IMR-90 (cell line): ENCODE measurements at places on chromosomes 7 and 10. TPM values are rescaled to one million over a fixed set of nuclear protein-coding genes. Genes with fewer than 3 reads are reported as not detected.

PRR15 gene
- polyA plus RNA-seq, result not detected in 2 replicates

CALY gene
- 0.34 and 0.62 TPM in 2 replicates for polyA plus RNA-seq

MYL10 gene
- not detected in 2 replicates for polyA plus RNA-seq

GRCh38 chr10:103806395-103807187, 48.8 kb downstream of the SH3PXD2A start:
- H3K36me3 ChIP-seq, result no peaks in the 10 kb centered on the region
- no peak for DNase-seq
- H3K27me3 ChIP-seq, result no peaks in the 10 kb centered on the region
- no peak overlapping the region for H3K27ac ChIP-seq

GRCh38 chr10:129709627-129710509, 242.8 kb downstream of the MGMT start:
- H3K27ac ChIP-seq, result no peak overlapping the region
- no peaks in the 10 kb centered on the region for H3K27me3 ChIP-seq
- no peak for DNase-seq

DNA sequence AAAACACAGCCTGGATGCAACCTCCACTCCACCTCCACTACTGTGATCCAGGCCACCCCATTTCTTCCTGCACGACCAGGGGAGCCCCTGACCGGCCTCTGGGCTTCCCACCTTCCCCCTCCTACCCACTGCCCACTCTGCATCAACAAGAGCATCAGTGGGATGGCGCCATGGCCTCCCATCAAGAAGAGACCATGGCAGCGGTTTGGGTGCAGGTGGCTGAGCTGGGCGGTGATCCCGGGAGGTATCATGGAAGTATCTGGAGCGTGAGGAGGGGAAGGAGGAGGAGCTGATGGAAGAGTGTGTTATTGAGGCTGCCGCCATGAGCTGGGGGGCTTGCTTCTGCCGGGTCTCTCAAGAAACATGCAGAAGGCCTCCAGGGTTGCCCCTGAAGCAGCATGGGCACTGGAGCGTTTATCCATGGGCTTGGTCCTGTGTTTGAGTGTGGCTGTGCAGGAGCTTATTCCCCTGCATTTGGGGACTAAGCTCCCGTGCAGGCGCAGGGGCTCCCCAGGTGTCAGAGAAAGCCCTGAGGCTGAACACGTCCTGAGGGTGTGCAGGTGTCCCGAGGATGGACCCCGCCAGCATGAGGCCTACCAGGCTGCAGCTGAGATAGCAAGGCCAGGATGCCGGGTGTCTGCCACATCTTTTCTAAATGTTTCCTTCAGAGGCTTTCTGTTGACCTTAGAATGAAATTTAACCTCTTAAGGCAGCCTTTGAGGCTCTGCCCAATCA, 99.2 kb upstream of the PCBD1 start:
- no peaks in the 10 kb centered on the region for H3K36me3 ChIP-seq
- H3K4me1 ChIP-seq, result no peaks in the 10 kb centered on the region
- H3K4me3 ChIP-seq, result no peak overlapping the region

DNA sequence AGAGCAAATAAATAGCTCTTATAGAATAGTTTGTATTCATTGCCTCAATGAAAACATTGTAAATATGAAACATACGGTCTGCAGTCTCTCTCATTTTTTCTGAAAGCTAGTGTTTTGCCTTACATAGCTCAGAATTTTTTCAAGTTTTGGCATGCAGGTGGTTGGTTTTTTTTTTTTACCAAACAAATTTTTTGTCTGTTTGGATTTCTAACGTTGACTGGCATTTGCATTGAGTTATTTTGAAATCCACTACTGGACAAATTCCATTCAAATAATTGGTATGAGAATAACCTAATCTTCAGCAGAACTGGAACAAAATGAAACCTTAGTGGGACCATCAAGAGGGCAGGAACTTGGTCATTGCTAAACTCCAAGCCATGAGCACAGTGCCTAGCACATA, 107.6 kb upstream of the SAMD8 start:
- peaks cover 2% of the 10 kb centered on the region; the same call in 1 of the 2 replicates for H3K4me1 ChIP-seq
- no peak for DNase-seq
- no peaks in the 10 kb centered on the region for H3K27me3 ChIP-seq

- no peaks in the 10 kb centered on the region for H3K36me3 ChIP-seq
- no peaks in the 10 kb centered on the region for H3K4me1 ChIP-seq
- no peak overlapping the region for H3K4me3 ChIP-seq
These were observed 363.3 kb upstream of the MBL2 start for GRCh38 chr10:53135897-53136253.

DNA sequence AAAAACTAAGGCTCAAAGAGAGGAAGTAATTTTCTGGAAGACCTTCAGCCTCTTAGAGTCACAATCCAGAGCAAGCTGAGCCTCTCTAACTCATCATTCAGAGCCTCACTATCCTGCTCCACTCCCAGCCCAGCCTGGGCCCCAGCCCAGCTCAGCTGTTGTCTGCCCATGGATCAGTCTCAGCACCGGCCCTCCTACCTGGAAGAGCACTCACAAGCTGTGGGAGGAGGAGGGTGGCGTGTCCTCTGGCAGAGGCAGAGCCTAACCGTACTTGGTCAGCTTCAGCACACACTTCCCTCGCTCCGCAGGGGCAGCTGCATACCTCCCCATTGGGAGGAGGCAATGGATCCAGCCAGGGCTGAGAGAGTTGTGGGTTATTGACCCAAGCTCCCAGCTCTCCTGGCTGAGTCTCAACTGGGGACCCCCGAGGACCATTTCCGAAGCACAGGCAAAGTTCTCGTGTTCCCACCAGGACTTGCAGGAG, 66.7 kb upstream of the GPR26 start:
- H3K36me3 ChIP-seq, result no peaks in the 10 kb centered on the region
- H3K27ac ChIP-seq, result no peak overlapping the region
- H3K27me3 ChIP-seq, result no peaks in the 10 kb centered on the region
- H3K4me3 ChIP-seq, result no peak overlapping the region
- no peaks in the 10 kb centered on the region for H3K4me1 ChIP-seq

GRCh38 chr10:78777466-78777865, 291.3 kb upstream of the ZMIZ1 start:
- peaks cover 11% of the 10 kb centered on the region for H3K4me1 ChIP-seq
- H3K27ac ChIP-seq, result no peak overlapping the region
- H3K4me3 ChIP-seq, result no peak overlapping the region
- H3K27me3 ChIP-seq, result peaks cover 3% of the 10 kb centered on the region; the same call in 1 of the 2 replicates
- no peaks in the 10 kb centered on the region for H3K36me3 ChIP-seq
- peak; percentile 57 for DNase-seq

GRCh38 chr10:53786236-53786900, 1013.8 kb upstream of the MBL2 start:
- H3K36me3 ChIP-seq, result no peaks in the 10 kb centered on the region
- H3K4me1 ChIP-seq, result no peaks in the 10 kb centered on the region
- no peak overlapping the region for H3K4me3 ChIP-seq
- no peak overlapping the region for H3K27ac ChIP-seq

GRCh38 chr10:79249186-79250121, 97.8 kb upstream of the PPIF start:
- no peaks in the 10 kb centered on the region for H3K27me3 ChIP-seq
- no peak overlapping the region for H3K4me3 ChIP-seq
- DNase-seq, result no peak
- peaks cover 9% of the 10 kb centered on the region for H3K36me3 ChIP-seq

DNA sequence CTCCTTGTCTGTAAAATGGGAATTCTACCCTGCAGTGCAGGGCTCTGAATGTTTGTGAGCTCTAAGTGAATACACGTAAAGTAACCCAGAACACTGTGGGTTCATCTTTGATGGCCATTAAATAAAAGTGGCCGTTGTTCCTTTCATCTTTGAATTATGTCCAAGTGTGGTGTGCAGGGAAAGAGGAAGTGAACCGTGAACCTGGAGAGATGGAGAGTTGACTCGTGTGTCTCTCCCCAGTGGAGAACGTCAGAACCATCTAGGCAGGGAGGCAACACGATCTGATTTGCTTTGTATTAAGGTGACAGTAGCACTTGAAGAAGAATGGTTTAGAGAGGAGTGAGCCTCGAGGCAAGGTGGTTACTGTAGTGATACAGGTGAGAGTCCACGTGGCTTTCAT, 93.5 kb upstream of the GJD4 start:
- peaks cover 6% of the 10 kb centered on the region for H3K36me3 ChIP-seq
- no peaks in the 10 kb centered on the region for H3K27me3 ChIP-seq
- H3K4me1 ChIP-seq, result peaks cover 3% of the 10 kb centered on the region; the same call in 1 of the 2 replicates
- H3K27ac ChIP-seq, result no peak overlapping the region
- no peak for DNase-seq

- peaks cover 26% of the 10 kb centered on the region for H3K36me3 ChIP-seq
- H3K4me1 ChIP-seq, result no peaks in the 10 kb centered on the region
- no peak for DNase-seq
- no peak overlapping the region for H3K4me3 ChIP-seq
- H3K27ac ChIP-seq, result no peak overlapping the region
These were observed 176.6 kb downstream of the PIP4K2A start for GRCh38 chr10:22537810-22538209.
